Fibroblast of skin of right biceps (primary cell): ENCODE measurements at places on chromosomes 16 and 17.

GRCh38 chr16:28130099-28131088 is 66.9 kb upstream of the GSG1L start:
- peak; percentile 13 for DNase-seq

- peak; percentile 58 for DNase-seq
These were observed 1.6 kb downstream of the MYO1C start for GRCh38 chr17:1490643-1491442.

DNA sequence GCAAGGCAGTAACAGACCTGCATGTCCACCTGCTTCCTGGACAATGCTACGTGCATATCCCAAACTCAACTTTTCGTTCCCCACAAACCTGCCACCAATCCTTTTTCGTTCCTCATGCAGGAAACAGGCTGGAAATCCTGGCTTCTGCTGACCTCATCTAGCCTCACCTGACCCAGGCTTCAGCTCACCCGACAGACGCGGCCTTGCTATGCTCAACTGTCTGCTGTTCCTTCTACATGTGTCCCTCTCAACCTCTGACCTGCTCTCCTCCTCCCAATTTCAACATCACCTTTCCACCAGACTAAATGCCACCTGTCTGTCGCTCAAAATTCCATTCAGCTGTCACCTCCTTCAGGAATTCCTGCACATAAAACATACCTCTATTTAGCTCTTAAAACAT is 44.5 kb downstream of the XPO6 start:
- DNase-seq = no peak

- DNase-seq = no peak
These were observed 13.5 kb downstream of the CA4 start for GRCh38 chr17:60163108-60163784.

DNA sequence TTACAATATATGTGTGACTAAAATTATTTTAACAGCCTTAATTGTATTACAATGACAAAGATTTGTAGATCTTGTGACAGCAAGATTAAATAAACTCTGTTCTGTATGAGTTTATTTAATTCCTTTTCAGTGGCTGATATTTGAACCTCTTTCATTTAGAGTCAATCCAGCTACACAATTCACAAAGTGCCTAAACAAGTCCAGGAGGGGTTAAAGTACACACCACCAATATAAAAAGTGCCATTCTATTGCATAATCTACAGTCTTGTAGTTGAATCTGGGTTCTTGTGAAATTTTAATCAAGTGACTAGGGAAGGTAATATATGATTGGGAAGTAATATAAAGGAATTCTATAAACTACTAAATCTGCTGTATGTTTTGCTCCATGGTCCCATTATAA is 3.9 kb upstream of the NFAT5 start:
- DNase-seq = no peak

DNA sequence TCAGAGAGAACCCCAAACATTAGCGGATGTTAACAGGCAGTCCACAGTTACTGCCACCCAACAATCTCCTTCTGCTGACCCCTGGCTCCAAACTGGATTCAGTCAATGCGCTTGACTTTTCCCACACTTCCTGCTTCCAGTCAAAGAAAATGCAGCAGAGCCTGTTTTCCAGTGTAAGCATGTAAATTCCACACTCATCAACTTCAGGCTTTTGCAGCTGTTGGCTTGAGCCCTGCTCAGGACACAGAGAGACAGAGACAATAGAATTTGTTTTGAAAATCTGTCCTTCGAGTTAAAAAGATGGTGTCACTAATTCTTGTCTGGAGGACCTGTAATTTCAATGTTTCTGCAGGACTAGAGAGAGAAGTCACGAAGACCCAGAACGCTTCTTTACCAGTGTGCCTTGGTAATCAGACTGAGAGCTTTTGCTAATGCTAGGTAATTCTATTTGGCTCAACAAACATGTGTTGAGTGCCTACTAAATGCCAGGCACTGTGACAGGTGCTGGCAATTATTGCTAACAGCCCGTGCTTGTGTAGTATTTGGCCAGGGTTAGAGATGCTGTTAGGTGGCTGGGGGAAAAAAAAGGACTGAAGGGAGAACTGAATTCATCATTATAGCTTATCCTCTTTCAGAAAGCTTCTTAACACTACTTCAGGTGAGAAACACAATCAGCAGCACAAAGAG is 32.5 kb downstream of the HOXB1 start:
- DNase-seq = no peak

- DNase-seq = no peak
These were observed 9.6 kb downstream of the STX1B start for GRCh38 chr16:31000671-31001382.

- no peak for DNase-seq
These were observed 149.6 kb upstream of the GNAO1 start for GRCh38 chr16:56041556-56042140.

- peak; percentile 60 for DNase-seq
These were observed 24.8 kb downstream of the MYO18A start for GRCh38 chr17:29155227-29155965.

DNA sequence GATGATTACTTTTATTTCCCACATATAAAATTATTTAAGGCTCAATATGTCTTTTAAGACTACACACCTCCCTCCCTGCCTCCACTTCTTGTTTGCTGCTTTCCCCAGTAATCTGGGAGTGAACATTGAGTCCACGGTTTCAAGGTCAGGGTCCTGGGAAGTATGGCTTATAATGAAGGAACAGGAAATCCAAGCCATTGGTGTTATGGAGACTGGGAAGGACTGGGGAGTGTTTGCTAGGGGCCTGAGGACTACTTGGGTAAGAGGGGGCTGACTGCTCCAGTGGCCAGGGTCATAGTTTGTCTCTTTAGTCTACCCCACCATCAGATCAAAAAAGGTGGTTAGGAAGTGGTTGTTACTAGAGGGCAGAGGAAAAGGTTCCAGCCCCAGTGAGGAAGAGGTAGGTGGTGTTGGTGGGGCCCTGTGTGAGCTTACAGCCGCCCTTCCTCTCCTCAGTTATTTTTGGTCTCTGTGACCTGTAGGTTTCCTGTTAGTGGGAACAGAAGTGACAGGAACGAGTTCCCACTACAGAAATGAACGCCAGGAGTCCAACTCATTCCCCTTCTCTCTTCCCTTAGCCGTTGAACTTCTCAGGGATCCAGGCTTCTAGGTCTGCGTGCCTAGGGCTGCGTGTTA is 742 bp upstream of the SLC16A13 start:
- DNase-seq = no peak

GRCh38 chr16:51888534-51888933 is 658.4 kb downstream of the TOX3 start:
- no peak for DNase-seq

- peak; percentile 8 for DNase-seq
These were observed 694.3 kb downstream of the KCNJ2 start for GRCh38 chr17:70863436-70864248.

DNA sequence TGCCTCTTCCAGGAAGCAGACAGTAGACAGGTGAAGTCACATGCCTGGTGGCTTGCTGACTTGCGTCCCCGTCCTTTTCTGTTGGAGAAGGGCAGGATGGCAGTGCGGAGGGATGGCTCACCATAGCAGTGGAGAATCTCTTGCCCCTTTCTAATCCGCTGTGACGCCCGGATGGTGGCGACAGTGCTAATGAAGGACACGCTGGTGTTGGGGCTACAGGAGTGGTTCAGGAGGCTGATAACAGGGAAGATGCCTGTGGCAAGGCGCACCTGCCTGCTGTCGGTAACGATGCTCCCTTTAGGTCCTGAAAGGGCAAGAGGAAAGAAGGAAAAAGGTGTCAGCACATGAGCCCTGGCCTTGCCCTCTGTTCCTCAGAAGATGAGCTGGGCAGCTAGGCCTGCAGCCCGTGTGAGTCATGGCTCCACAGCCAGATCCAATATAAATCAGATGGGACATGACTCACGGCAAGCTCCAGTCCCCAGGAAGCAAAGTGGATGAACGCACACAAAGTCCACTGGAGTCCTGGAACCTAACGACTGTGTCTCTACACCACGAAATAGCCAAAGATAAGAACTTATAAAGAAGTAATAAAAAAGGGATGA is 25.5 kb downstream of the SERPINF1 start:
- peak; percentile 90 for DNase-seq

GRCh38 chr17:81941484-81942166 is 4.5 kb upstream of the PYCR1 start:
- no peak for DNase-seq

DNA sequence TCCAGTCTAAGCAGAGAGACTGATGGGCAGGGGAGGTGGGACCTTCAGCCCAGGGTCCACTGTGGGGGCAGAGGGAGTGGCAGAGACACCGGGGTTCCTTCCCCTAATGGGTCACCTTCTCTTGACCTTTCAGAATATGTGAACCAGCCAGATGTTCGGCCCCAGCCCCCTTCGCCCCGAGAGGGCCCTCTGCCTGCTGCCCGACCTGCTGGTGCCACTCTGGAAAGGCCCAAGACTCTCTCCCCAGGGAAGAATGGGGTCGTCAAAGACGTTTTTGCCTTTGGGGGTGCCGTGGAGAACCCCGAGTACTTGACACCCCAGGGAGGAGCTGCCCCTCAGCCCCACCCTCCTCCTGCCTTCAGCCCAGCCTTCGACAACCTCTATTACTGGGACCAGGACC is 2.8 kb downstream of the MIEN1 start:
- DNase-seq = no peak

DNA sequence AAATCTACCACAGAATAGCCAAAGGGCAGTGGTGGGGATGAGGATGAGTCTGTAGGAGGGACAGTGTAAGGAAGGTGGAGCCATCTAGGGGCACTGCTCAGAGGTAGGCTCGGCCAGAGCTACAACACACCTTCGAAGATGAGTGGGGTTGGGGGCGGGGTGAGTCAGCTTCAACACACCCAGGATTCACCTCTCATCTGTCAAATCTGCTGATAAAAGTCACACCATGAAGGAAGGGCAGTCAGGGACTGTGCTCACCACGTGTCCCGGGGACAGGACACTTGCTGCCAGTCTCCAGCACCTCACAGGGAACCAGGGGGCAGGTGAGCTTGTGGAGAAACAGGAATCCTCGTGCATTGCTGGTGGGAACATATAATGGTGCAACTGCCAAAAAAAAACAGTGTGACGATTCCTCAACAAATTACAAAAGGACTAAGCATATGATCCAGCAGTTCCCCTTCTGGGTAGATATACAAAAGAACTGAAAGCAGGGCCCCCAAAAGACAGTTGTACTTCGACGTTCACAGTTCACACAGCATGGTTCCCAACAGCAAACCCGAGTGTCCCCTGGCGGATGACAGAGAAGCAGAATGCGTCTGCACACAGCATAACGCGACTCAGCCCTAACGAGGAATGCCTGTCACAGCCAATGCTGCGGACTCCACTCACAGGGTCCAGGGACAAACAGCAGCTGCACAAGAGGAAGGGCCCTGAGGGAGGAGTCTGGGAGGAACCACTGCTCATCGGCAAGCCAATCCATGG is 133.1 kb downstream of the ANKRD11 start:
- DNase-seq = no peak

DNA sequence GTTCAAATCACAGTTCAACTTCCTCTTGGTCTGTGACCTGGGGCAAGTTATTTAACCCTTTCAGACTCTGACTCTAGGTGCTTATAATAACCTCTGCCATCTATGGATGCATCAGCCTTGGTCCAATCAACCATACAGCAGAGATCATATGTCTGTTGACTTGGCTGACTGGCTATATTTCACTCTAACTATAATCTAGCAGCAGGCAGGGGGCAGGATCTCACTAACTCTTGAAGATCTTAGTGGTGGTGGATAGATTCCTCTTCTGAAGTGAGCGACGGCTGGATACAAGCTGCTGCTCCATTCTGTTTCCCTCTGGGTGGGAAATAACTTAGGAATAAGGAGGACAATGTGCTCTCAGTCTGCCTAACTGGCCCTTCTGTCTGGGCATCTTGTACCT is 146.6 kb downstream of the SKAP1 start:
- DNase-seq = no peak

DNA sequence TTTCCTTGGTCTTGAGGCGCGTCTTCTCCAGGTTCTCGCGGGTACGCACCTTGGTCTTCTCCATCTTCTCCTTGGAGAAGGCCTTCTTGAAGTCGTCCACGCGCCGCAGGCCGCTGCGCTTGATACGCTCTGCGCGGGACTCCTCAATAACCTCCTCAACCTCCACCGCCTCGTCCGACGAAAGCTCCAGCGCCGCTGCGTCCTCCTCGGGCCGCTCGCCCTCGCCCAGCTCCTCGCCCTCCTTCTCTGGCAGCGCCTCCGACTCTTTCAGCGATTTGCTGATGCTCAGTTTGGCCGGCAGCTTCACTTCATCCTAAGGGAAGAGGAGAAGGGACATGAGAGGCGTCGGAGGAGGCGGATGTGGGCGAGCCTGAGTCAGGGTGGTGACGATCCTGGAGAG is 16.8 kb upstream of the STAT3 start:
- DNase-seq = no peak

- peak; percentile 91 for DNase-seq
These were observed 28.8 kb downstream of the MPP2 start for GRCh38 chr17:43878260-43879175.

GRCh38 chr17:31907342-31907962 is 5.9 kb upstream of the UTP6 start:
- DNase-seq = peak; percentile 71

- no peak for DNase-seq
These were observed 22.3 kb upstream of the TIMP2 start for GRCh38 chr17:78947235-78948149.

DNA sequence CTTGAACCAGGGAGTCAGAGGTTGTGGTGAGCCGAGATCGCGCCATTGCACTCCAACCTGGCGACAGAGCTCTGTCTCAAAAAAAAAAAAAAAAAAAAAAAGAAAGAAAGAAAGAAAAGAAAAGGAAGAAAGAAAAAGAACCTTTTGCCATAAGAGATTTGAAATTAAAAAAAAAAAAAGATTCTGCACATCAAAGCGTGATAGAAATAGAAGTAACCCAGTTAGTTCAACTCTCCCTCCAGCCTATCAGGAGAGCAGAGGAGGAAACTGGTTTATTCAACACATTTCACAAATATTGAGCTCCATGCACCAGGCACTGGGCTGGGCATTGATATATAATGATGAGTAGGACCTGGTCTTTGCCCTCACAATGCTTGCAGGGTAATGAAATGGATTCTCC is 2.4 kb upstream of the SOCS3 start:
- no peak for DNase-seq

GRCh38 chr17:59487161-59487873 is 78.1 kb upstream of the DHX40 start:
- peak; percentile 17 for DNase-seq

GRCh38 chr16:30548416-30549253 is 9.5 kb downstream of the ZNF764 start:
- DNase-seq = no peak

- no peak for DNase-seq
These were observed 29.9 kb downstream of the HASPIN start for GRCh38 chr17:3753624-3754023.
